ENCODE measurements at places on chromosomes 11 and 22.

DNA sequence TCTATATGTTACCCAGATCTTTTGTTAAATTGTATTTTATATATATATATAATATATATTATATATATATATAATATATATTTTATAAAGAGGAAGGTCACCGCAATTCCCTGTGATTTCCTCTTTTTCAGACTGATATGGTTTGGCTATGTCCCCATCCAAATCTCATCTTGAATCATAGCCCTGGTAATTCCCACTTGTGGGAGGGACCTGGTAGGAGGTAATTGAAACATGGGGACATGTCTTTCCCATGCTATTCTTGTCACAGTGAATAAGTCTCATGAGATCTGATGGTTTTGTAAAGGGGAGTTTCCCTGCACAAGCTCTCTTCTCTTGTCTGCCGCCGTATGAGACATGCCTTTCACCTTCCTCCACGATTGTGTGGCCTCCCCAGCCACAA is 157.6 kb downstream of the RAB38 start:
- no peak for DNase-seq

DNA sequence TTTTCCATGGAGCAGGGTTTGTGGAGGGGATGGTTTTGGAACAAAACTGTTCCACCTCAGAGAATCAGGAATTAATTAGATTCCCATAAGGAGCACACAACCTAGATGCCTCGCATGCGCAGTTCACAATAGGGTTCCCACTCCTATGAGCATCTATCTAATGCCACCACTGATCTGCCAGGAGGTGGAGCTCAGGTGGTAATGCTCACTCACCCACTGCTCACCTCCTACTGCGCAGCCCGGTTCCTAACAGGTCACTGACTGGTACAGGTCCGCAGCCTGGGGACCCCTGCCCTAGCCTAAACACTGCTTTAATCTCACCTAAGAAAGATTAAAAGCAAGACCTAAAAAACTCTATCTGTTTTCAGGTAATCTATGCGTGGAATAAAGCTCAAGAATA is 553.0 kb downstream of the JRKL start:
- no peak for DNase-seq

GRCh38 chr11:129192150-129192549 is at the start of gene ARHGAP32:
Gene ARHGAP32, minus strand, starts transcription at chr11:129192325. Its CDS starts 127 bp downstream, at chr11:129192198.
- no peak for DNase-seq

DNA sequence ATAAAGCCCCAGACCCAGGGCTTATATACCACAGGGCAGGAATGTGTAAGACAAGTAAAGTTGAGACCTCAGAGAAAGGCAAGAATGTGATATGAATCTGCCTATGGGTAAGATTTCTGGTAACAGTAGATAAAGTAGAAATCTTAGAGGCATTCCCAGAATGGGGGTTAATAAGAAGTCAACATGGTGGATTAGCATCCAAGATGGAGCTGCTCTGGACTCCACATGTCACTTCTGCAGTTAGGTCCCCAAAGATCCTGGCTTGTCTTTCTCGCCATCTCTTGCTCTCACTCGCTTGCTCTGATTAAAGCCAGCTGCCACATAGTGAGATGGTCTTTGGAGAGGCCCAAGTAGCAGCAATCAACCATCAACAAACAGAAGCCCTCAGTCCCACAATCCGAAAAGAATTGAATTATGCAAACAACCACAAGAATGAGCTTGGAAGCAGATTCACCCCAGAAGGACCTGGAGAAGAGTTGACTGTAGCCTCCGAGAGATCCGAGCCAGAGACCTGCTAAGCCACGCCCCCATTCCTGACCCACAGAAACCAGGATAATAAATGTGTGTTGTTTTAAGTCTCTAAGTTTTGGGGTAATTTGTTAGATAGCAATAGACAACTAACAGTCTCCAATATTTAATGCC is 5.4 kb upstream of the C11orf86 start:
- no peak for DNase-seq

- no peak for DNase-seq
These were observed 1431.7 kb downstream of the LRRC4C start for GRCh38 chr11:40027720-40028119.

DNA sequence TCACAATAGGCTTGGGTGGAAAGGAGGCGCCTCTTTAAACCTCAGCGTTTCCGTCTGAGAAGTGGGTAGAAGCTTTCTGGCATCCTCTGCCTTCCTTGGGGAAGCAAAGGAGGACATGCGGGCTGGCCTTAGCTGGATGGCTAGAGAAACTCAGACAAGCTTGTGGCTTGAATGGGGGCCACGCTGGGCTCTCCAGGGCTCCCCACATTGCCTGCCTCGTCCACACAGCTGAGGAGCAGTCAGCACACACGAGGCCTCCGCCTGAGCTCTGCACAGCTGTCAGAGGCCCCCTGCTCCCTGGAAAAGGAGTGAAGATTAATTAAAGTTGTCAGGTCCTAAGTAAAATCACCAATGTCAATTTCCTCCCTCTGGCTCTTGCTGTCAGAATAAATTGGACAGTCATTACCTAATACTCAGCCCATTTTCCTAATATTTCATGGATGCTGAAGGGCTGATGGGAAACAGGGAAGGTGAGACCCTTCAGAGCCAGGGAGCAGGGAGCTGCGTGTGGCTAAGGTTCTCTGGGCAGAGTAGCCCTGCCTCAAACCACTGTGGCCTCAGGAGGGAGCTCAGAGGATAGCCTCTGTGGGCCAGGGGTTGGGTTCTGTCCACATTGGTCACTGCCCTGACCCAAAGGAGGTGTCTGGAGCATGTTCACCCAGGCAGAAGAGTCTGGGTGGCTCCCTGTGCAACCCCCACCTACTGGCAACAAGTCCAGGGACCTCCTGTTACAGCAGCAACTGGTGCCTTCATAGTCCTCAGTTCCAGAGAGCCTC is 118.3 kb upstream of the CD82 start:
- no peak for DNase-seq

- no peak for DNase-seq
These were observed 3.5 kb upstream of the IFITM3 start for GRCh38 chr11:324156-324555.

GRCh38 chr22:49333206-49333605 is 494.5 kb downstream of the BRD1 start:
- no peak for DNase-seq

DNA sequence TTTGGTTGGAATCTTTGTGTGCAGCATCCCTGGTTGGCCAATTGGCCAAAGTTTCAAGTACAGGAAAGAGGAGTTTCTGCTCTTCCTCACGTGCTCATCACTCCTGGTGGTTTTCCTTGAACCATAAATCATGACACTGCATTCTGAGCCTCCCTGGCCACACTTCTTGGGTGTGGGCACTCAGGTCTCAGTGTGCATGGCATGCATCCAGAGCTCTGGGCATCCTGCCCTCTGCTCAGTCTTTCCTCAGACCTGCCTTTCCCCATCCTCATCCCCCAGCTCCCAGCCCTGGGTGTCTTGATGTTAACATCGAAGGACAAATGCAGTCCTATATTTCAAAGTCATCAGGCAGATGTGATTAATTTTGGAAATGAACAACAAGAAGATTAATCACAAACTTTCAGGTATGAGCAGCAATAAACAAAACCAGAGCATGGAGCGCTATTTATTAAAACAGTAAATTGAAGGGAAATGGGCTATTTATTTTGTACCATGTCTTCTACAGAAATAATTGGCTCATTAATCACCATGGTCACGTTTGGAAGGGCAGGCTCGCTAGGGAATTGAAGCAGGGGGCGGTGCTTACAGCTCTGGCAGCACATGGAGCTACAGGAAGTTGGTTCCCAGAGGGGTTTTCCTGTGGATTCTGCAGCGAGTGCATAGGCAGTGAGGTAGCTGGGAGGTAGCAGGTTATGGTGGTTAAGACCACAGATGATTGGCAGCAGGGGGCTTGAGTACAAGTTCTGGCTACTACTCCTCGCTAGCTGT is 89.6 kb downstream of the CSNK2A3 start:
- DNase-seq = no peak

- no peak for DNase-seq
These were observed 13.3 kb downstream of the SMCO4 start for GRCh38 chr11:93529707-93530467.

- DNase-seq = no peak
These were observed 391.3 kb downstream of the JRKL start for GRCh38 chr11:96781082-96781481.

DNA sequence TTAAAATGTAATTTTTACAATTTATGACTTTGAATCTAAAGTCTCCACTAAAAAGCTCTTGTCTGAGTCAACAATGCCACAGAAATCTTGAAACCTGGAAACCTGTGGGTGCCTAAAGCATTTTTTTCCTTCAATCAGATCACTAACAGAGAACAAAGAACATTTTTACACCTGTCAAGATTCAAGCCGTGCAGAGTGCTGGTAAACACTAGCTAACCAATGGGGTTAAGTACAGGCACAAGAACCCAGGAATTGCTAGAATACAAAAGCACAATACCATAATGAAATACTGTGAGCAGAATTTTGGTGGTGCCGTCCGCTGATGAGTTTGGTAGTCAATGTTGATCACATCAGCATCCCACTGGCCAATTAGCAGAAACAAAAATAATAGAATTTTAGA is 380.3 kb upstream of the PITPNB start:
- no peak for DNase-seq

DNA sequence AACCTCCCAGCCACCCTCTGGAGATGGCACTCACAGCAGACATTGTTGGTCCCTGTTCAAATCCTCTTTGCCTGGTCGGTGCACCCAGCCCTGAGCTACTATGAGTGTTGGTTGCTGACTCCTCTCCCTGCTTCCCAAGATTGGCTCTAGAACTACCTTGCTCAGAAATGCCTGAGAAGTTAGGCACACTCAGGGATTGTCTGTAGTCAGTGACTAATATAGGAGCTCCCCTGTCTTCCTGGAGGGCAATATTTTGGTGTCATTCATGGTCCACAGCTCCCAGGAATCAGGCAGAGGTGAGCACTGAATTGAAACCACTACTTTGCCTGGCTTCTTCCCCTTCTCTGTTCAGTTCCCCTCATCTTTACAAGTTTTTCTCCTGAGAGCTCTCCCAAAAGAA is 325.9 kb downstream of the MIAT start:
- no peak for DNase-seq

DNA sequence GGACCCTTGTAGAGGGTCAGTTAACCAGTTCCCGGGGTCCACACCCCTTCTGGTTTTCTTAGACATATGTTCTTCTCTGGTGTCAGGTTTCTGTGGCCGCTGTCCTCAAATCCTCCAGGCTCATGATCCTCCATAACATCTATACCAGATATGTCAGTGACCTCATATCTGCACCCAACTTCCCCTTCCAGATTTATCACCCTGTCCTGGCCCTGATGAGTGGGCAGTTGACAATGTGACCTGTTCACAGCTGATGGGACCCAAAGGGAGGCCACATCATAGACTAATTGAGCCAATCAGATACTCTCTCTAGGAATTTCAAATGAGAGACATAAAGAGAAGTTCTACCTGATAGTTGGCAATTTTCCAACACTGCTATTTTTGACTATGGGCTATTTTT is 5.1 kb downstream of the DKK3 start:
- DNase-seq = no peak

DNA sequence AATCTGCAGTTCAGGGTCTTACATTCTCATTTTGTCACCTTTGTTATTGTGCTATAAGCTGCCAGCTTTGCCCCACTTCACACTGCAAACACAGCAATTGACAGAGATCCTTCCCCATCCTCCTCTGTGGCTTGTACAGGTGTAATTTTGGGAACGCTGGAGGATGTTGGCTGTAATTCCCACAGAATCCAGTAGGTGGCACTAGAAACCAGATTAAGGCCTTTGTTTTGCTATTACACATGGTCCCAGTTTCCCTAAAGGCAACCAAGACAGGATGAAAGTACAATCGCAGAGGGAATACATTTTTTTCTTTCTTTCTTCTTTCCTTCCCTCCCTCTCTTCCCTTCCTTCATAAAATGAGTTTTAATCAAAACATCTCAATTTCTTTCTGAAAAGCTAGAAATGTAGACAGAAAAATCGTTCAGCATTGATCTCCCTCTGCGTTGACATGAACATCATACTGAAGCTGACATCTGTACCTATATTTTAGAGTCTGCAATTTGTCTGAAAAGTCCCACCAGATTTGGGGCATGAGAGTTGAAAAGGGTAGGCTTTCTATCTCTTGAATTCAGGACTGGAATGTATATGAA is 21.3 kb upstream of the NELL1 start:
- no peak for DNase-seq

DNA sequence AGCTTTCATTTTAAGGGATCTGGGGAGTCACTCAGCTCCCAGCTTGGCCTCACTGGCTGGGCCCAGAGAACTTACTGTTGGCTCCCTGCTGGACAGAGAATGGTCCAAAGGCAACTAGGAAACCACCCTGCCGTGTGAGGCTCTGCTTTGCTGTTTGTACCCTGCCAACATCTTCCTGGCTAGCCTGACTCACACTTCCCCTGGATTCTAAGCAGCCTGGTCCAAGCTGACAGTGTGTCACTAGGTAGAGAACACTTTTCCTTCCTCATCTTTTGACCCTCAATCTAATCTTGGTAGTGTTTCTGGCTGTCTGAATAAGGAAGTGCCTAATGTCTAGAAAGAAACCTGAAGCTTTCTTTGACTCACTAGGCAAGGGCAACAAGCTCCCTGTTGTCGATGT is 76.7 kb downstream of the FAR1 start:
- no peak for DNase-seq

- DNase-seq = no peak
These were observed 26.0 kb downstream of the PARVG start for GRCh38 chr22:44206696-44207095.

DNA sequence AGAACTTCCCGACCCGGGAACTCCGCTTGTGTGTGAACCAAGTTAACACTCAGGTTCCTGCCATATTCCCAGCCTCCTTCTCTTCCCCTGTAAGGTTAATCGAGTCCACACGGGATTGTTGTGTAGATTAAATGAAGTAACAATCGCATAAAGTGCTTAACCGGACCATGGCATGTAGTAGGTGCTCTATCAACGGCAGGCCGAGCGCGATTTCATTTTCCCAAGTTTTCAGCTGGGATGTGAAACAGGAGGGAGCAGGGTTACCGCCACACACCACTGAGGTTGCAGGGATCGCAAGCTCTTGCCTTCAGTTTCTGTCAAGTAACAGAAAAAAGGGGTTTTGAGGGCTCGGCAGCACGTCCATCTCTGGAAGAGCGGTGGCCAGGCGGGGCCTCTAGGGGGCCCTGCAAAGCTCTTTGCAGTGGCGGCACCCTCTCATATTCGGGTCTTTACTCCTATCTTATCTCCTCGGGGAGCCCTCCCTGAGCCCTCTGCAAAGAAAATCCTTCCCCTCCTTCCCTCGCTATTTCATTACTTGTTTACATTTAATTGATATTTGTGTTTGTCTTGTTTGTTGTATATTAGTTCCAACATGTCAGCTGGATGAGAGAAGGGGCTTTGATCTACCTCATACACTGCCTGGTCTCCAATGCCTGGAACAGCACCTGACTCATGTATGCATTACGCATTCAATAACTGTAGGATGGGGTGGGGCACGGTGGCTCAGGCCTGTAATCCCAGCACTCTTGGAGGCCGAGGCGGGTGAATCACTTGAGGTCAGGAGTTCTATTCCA is 816 bp upstream of the PLEKHA7 start:
- no peak for DNase-seq

DNA sequence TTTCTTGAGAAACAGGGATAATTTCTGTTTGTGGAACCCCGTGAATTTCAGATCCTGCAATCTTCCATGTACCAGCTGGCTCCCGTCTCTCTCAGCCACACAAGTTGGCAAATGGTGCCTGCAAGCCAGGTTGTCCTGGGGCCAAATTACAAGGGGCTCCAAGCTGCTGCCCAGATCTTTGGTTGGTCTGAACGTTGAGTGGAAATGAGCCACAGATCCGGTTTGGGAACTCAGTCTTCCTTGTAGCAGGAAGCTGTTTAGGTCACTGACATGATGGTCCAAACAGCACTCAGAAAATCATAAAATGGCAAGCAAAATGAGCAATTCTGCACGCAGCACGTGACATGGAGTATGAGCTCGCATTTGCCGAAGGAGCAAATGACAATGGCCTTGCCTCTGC is 1496.4 kb downstream of the TBC1D22A start:
- no peak for DNase-seq
